ENCODE measurements at places on chromosomes 11 and 22. TPM values are rescaled to one million over a fixed set of nuclear protein-coding genes. Genes with fewer than 3 reads are reported as not detected.

DNA sequence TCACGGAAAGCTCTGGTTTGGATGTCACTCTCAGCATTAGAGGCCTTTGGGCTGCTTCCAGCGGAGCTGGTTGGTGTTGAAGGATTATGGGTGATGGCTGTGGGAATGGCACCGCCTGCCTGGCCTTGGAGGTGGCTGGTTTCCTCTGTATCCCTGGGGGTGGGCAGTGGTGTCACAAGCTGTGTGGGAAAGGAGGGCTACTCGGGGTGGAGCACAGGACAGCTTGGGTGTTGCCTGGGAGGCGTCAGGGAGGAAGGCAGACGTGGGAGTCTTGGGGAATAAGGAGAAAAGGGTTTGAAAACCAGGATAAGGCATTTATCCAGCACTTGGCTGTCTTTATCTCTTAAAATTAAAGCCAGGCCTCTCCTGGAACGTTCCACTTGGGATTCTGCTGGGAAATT lies 71.8 kb downstream of the ADAMTS15 start:
- DNase-seq: no peak

GRCh38 chr11:110903830-110904229 lies 191.6 kb upstream of the ARHGAP20 start:
- DNase-seq: no peak

GRCh38 chr22:27635852-27636251 lies 165.7 kb downstream of the MN1 start:
- DNase-seq: no peak

GRCh38 chr11:88246696-88247095 lies 71.5 kb upstream of the RAB38 start:
- DNase-seq: no peak

- DNase-seq: no peak
Measured at GRCh38 chr11:95354304-95354703, 123.3 kb upstream of the SESN3 start.

DNA sequence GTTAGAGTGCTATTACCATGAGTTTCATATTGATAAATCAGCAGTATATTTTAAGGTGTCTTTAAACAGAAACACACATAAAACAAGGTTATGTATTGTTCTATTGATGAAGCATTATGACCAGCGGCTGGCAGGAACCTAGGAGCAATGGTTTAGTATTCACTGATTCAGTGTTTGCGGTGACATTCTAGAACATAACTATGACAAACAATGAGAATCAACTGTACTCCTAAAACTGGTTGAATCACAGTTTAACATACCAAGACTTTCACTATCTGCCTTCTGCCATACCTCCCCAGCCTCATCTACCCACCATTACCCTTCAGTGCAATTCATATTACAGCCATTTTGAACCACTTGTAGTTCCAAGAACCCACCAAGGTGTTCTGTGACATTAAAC lies 8.8 kb downstream of the HOATZ start:
- DNase-seq: no peak

- no peak for DNase-seq
Measured at GRCh38 chr22:30015846-30016245, 64.4 kb upstream of the HORMAD2 start.

The KCNJ4 gene
- not detected for polyA plus RNA-seq

The PKP3 gene
- not detected for polyA plus RNA-seq

Data from immature natural killer cell (primary cell).